CD8-positive, alpha-beta T cell (primary cell): ENCODE measurements at places on chromosomes 16 and 17. TPM values are rescaled to one million over a fixed set of nuclear protein-coding genes. Genes with fewer than 3 reads are reported as not detected.

DNA sequence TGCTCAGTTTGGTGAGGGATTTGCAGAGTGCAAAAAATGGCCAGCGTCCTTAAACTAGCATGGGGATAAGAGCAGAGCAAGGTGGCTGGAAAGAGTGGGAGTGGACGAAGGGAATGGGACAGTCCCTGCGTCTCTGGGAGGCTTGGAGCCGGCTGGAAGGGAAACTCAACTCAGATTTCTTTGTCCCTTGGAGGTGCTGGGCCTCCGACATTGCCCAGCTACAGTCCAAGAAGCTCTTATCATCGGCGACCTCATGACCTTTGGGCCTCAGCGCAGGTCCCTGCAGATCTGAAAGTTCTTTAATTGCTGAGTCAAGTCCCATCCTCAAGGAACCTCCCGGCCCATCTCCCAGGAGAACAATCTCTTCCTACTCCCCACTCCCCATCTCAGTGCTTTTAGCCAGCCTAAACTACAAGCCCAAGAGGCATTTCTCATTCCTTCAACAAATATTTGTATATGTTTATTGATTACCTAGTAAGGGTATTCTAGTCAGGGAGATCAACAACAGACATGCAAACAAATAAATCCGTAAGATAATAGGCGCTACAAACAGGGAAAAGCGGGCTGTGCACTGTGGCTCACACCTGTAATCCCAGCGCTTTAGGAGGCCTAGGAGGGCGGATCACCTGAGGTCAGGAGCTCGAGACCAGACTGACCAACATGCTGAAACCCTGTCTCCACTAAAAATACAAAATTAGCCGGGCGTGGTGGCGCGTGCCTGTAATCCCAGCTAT is 985 bp upstream of the TMEM107 start:
- DNase-seq: no peak

DNA sequence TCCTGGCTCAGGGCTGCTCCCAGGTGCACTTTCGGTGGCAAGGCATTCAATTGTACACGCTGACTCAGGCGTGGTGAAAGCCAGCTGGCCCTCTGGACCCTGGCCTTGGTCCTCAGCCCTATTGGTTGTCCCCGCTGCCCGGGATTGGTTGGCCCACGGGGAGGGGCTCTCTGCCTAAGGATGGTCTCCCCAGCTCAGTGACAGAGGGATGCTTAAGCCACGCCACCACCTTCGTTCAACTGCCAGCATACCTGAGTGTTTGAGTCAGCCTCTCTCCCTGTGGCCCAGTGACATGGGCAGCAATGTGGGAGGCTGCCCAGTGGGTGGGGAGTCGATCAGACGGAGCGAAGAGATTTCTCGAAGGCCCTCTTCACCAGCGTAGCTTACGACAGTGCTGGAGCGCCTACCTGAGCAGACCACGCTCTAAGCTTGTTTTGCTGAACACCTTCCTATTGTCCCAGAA is 30.3 kb downstream of the IRF8 start:
- no peak for DNase-seq

The WSCD1 gene
- total RNA-seq: not detected

- no peak for DNase-seq
Measured at GRCh38 chr16:65116818-65117430, 4.9 kb downstream of the CDH11 start.

- DNase-seq: no peak
Measured at GRCh38 chr16:70725912-70726828, 40.3 kb upstream of the MTSS2 start.

DNA sequence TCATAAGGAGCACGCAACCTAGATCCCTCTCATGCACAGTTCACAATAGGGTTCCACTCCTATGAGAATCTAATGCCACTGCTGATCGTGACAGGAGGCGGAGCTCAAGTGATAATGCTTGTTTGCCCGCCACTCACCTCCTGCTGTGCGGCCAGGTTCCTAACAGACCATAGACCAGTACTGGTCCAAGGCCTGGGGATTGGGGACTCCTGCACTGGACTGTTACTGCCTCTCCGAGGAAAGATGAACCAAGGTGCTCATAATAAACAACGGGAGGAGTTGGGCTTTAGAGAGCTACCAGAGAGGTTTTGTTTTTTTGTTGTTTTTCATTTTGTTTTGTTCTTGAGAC is 58.2 kb downstream of the TK2 start:
- no peak for DNase-seq

GRCh38 chr16:9095656-9096397 is 4.4 kb downstream of the HAPSTR1 start:
- DNase-seq: no peak

DNA sequence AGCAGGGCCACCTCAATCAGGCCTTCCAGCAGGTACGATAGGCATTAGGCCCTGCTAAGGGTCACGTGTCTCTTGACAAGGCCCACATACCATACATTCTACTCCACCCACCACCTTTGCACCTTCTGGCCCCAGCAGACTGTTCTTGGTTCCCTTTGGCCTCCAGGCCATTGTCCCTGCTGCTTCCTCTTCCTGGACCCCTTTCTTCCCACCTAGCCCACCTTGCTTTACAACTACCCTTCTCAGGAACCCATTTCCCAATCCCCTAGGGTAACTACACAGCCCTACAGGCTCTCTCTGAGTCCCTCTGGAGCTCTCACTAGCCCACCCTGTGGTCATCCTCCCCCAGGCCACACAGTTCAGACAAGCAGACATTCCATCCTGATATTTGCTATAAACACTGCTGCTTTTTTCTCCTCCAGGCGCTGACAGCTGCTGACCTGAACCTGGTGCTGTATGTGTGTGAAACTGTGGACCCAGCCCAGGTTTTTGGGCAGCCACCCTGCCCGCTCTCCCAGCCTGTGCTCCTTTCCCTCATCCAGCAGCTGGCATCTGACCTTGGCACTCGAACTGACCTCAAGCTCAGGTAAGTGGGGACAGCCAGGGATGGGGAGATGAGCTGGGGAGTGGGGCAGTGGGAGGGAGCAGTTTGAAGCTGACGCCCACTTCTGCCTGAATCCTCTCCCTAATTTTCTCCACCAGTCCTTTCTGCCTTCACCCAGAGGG is 1.4 kb upstream of the NRN1L start:
- no peak for DNase-seq

DNA sequence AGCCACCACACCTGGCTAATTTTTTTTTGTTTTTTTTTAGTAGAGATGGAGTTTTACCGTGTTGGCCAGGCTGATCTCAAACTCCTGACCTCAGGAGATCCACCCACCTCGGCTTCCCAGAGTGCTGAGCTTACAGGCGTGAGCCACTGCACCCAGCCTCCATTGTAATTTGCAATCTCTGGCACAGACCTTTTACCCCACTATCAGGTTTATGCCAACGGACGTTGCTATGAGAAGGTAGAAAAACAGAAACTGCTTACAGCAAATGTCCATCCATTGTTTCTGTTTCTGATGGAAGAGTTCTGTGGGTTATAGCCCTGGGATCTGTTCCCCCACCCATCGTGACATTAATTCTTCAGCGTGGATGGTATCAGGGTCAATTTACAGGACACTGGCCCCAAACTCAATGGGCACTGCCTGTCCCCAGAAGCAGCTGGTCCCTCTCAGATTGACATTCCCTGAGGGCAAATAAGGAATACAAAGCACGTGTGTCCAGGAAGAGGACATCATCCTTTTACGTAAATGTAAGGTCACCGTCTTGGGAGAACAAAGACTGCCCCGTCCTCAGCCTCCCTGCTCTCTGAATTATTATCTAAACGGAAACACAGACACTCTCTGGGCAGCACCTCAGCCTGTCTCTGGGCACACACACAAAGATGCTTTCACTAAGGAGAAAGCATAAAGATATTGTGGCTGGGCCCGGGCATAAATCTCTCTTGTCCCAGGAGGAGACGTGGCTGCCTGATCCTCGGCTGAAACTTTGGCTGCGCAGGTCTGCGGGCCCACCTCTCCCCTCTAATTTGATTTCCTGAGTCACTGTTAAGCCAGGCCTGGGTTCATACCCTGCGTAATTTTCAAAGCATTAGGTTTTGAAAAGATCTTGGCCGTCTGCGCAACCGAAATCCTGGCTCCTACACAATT is 5.2 kb downstream of the KCNG4 start:
- no peak for DNase-seq

The CNTNAP1 gene
- 1.1 TPM for total RNA-seq

The WNT9B gene
- not detected for total RNA-seq

The TEKT3 gene
- 0.28 TPM for total RNA-seq

DNA sequence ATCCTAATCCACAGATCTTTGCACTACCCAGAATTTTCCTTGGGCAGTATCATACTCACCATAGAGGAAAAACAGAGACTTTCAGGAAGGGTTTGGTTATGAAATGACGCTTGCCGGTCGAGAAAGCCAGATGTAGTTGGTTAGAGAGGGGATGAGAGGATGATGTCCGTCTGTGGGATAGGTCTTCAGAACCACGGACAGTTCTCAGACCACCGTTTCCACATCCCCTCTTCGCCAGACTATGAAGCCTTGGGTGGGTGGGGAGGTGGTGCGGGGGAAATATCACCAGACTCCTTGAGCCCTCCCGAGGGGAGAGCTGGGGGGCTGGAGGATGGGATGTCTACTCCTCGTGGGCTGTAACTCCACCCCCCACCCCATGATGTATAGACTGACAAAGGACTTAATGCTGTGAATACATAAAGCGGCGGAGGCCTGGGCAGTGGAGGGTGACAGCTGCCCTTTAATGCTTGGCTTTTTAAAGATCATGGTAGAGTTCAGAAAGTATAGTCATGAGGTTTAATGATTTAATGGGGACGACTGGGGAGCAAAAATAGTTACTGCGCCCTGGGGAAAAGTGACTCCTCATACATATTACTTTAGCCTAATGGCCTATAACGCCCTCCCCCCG is 96.6 kb downstream of the MRM1 start:
- no peak for DNase-seq

DNA sequence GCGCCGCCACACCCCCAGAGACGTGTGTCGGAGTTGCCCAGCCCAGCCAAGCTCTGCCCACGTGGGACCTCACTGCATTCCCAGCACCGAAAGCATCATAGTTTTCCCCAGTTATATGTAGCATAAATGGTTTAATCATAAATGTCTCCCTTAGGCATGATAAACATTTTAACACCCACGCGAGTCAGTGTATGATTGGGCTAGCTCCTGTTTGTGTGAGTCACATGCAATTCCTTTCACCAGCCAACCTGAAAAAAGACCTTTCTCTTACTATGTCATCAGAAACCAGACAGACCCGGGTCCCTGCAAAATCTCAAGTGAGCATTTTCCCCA is 9.2 kb downstream of the TAF1C start:
- no peak for DNase-seq

GRCh38 chr17:6325741-6326140 is 109.2 kb downstream of the AIPL1 start:
- no peak for DNase-seq

The TBC1D16 gene
- total RNA-seq: 2.2 TPM

The TNRC6C gene
- total RNA-seq: 49.3 TPM

- no peak for DNase-seq
Measured at GRCh38 chr16:54620197-54620596, 310.5 kb upstream of the IRX5 start.

DNA sequence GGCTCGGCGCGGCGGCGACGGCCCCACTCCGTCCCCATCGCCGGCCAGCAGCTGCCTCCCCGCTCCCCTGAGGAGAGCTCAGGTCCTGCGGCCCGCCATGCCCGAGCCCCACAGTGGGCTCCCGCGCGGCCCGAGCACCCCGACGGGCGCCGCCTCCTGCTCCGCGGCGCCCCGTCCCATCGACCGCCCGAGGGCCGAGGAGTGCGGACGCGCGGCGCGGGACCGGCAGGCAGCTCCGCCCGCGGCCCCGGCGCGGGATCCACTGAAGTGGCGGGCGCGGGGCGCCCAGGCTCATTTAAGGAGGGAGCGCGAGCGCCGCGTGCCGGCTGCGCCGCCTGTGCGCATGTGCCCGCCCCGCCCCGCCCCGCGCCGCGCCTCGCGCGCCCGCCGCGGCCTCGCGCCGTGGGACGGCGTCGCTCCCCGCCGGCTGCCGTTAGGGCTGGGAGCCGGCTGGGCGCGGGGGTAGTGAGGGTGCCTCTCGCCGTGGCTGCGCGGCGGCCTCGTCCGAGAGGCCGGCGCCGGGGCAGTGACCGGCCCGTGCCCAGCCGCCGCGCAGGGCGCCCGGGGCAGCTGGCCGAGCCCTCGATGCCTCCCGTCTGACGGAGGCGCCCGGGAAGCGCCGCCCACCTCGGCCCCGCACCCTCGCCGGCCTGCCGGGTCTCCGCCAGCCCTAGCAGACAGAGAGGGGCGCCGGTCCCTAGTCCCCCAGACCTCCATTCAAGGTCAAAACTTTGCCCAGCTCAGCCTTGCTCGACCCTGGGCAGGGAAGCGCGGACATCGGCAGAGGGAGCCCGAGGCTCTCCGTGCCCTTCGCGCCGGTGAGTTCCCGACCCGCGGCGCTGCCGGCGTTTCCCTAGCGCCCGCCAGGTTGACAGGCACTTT is at the start of gene NETO2:
Gene NETO2, minus strand, starts transcription at position 269 of the 882 bp plus-strand sequence. CDS start 333 bp downstream, outside the sequence.
- DNase-seq: peak; percentile 52

The PRSS21 gene
- total RNA-seq: 1.4 TPM

- DNase-seq: no peak
Measured at GRCh38 chr16:10846213-10846998, 27.8 kb upstream of the TVP23A start.

- no peak for DNase-seq
Measured at GRCh38 chr16:31020536-31020935, 10.1 kb upstream of the STX1B start.

GRCh38 chr16:3637371-3637923 is 17.0 kb upstream of the DNASE1 start:
- DNase-seq: peak; percentile 53

DNA sequence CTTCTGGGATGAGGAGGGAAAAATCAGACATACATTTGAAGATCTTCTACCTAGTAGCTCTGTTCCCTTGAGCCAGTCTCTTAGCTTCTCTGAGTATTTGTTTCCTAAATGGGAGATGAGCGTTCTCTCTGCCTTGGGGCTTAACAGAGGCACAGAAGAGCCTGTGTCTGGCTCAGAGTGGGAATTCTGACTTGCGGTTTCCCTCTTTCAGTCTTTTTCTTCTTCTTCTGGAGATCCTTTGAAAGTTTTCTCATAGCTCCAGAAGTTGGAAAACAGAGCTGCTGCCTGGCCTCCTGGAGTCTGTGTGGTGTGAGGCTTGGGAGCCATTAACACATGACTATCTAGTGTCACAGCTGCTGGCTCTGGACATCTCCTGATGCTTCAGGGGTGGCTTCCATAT is 167.9 kb downstream of the MSI2 start:
- DNase-seq: no peak
